ENCODE measurements at places on chromosomes 5 and 9.

DNA sequence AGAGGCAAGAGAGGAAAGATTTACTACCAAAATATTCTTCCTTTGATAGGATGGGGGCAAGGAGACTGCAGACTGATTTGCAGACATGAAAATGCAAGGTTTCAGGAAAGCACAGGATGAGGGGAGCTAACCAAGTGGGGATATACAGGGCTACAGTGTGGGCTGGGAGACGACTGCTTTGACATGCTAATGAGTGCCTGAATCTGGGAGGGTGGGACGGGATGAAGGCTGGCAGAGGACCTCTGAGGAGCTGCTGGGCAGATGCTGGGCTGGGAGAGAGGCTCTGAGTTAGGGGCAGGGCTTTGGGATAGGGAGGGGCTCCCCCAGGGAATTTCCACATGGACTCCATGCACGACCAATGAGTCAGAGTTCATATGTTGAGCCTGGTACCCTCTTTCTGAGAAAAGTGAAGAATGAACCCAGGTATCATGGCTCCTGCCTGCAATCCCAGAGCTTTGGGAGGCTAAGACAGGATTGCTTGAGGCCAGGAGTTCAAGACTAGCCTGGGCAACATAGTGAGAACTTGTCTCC is 4.9 kb upstream of the CPLX2 start:
- DNase-seq, result no peak

GRCh38 chr9:107131108-107131799 is 151.8 kb upstream of the RAD23B start:
- DNase-seq, result no peak

DNA sequence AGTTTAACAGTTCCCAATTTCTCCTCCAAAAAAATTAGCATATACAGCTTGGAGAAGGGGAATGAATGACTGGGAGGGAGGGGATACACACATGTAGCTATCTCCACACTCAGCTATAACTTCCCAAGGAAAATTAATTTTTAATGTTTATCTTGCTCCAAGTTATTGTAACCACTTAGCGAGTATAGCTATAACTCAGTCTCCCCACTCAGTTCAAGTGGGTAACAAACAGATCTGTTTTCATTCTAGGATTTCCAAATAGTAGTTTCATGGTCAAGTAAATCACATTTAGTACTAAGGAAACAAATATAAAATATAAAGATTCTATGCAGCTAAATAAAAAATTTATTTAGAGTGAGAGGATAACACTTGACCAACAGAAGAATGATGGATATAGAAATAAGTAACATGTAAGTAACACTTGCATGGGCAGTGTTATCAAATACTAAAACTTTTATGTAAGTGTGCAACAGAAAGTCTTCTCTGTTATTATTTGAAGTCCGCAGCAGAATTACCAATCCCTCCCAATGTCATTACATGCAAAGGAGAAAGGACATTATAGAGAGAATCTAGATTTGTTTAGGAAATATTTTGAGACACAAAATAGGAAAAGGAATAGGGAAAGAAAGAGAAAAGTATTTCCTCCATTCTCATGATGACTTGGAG is 10.2 kb upstream of the NFIB start:
- no peak for DNase-seq

GRCh38 chr9:115118879-115119218 is 892 bp upstream of the TNC start:
- DNase-seq, result no peak

DNA sequence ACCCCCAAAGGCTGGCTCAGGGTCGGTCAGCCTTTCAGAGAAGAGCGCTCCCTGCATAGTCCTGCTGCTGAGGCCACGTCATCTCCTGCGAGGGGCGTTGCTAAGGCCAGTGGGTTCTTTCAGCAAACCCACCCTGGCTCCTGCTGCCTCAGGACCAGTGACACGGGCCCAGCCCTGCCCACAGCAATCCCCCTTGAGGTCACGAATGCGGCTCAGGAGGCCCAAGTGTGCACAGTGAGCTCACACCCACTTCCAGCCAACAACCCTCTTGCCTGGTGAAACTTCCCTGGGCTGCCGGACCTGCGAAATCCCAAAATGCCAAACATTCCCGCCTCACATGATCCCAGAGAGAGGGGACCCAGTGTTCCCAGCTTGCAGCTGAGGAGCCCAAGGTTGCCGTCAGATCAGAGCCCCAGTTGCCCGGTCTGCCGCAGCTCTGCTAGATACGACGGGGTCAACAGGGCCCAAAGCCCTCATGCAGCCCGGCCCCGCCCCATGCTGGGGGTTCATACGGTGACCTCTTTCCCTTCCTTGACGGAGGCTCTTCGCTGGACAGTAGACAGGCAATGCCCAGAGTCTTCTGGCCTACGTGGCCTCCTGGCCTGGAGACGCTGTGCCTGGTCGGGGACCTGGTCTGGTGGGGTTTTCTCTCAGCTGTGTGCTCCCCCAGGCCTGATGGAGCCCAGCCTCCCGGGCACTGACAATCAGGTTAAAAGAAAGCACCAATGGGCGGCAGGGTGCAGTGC is 116.4 kb upstream of the COL5A1 start:
- DNase-seq, result no peak

GRCh38 chr9:114122136-114123027 is 23.3 kb upstream of the KIF12 start:
- no peak for DNase-seq

DNA sequence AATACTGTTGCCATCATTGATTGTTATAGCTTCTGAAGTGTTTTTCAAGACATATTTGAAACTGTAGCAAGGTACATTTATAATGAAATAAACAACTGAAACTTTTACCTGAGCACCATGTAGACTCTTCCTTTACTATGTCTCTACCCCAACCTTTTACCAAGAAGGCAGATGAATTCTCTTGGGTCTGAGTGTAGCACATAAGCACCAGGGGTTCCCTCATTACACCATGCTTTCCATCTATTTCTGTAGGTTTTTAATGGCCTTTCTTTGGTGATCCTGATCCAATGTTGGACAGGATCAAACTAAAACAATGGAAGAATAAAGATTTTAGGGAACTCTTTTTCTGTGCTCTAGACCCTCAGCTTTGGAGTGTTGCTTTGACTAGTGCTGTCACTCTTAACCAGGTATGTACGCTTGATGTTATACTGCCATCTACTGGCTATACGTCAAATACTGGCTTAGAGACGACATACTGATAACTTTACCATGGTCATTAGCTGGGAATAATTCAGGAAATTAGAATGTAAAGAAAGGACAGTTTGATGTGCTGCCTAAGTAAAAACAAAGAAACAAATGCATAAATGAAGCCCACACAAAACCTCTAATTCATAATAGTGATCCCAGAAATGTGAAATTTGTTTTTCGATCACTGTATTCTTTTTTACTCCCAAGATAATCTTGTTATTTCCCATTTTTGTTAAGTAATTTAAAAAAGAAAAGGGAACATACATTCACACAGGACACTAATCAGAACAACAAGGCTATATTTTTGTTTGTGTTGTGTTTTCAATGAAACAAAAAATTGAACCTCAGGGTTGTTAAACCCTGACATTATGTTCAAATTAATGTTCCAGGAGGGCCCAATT is 30.7 kb downstream of the IFNW1 start:
- no peak for DNase-seq

DNA sequence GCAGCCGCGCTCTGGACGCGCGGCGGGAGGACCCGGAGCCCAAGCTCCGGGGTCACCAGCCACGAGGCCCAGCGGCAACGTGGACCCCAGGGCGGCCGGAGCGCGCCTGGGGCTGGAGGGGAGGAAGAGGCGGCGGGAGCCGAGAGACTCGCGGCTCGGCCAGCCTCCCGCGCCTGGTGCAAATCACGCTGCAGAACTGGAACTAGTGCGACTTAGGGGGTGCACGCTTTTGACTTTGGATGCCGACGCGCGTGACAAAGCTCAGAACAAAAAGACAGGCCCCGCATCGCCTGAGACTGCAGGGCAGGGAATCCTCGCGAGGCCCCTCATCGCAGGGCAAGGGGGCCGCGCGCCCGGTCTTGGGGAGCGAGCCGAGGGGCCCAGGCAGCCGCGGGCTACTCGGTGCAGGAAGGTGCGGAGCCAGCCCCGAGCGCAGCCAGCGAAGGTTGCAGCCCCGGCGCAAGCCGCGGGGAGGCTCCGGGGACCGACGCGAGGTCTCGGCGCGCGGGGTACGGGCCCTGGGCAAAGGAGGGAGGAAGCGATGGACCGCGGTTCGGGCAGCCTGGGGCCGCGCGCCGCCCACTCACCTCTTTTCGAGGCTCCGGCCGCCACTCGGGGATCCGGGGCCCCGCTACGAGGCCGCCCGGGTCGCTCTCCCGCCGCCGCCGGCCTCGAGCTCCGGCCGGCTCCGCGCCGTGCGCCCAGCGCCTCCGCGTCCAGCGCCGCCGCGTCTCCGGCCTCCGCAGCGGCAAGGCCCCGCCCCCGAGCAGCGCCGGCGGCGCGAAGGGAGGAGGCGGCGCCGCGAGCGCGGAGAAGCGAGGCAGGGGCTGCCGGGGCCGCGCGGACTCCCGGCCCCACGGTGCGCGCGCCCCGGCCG is at the start of gene GOLM1:
TSS of gene GOLM1 (minus strand) at position 735 of the 877 bp plus-strand sequence. CDS start 20,238 bp downstream, outside the sequence.
- DNase-seq, result peak; percentile 73

- no peak for DNase-seq
Observed at GRCh38 chr9:137540536-137540935, 9.7 kb downstream of the PNPLA7 start.

- no peak for DNase-seq
Observed at GRCh38 chr9:79220666-79221065, 351.1 kb upstream of the TLE4 start.

DNA sequence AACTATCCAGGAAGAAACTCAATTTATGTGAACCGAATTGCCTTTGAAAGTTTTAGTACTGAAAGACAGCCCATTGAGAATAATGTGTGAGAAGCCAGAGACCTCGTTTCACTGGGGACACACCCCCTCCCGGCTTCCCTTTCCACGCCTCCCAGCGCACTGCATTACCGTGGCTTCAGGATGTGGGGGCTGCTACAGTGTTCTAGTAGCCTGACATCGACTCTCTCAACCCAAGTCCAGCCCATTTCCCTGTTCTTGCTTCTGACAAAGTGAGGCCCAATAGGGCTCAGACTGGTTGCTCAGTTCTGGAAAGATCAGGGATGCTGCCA is 3.5 kb downstream of the PAX5 start:
- DNase-seq, result no peak

GRCh38 chr5:62596691-62597090 is 18.1 kb downstream of the LRRC70 start:
- DNase-seq, result no peak

GRCh38 chr5:33271606-33272005 is 169.2 kb upstream of the TARS1 start:
- no peak for DNase-seq

GRCh38 chr5:154677921-154678320 is 77.3 kb upstream of the LARP1 start:
- DNase-seq, result no peak

DNA sequence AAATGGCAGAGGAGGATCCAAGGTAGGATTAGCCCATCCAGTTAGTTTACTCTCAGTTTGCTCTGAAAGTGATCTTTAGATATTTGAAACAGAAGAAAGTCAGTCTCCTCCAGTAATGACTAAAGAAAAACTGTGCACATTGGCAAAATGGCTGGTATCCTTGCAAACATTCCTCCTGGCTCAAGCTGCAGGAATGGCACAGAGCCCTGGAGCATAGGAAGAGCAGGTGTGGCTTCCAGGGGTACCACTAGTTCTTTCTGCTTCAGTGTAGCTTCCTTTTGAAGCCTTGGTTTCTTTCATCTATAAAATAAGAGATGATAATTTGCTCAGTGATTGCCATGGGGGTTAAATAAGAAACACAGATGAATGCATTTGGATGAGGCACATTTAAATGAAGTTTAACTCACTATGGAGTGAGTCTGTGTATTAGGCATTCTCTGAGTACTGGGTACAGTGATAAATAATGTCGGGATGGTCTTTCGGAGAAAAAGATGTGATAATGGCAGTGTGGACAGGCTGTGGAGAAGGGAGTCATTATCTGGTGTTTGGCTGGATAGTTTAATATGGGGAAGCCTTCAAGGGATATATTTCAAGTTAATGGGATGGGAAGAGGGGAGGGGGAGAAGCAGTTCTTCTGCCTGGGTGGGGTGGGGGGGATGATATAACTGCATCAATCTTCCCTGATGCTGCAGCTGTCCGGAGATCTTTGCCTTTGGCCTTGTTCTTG is 217.3 kb upstream of the KLF4 start:
- no peak for DNase-seq
